Motor neuron (in vitro differentiated cells): ENCODE measurements at places on chromosomes 5 and 9. TPM values are rescaled to one million over a fixed set of nuclear protein-coding genes. Genes with fewer than 3 reads are reported as not detected.

DNA sequence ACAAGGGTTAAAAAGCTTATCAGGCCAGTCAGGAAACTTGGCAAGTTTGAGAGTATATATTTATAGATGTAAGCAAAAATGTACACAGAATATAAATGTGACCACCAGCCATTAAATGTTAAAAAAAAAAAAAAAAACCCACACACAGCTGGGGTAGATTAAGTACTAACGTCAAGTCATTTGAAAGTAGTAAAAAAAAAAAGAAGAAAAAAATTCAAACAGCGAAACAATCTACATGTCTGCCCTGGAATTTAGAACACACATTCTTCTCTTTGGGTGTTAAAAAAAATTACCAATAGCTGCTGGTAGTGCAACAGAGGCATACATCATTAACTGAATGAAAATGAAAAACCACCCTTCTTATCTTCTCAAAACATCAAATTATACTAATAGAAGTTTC, 269.7 kb downstream of the MLLT3 start:
- ATAC-seq = peak; percentile 21

EDIL3 gene
- total RNA-seq = 20.8 and 22.9 TPM in 2 replicates

DNA sequence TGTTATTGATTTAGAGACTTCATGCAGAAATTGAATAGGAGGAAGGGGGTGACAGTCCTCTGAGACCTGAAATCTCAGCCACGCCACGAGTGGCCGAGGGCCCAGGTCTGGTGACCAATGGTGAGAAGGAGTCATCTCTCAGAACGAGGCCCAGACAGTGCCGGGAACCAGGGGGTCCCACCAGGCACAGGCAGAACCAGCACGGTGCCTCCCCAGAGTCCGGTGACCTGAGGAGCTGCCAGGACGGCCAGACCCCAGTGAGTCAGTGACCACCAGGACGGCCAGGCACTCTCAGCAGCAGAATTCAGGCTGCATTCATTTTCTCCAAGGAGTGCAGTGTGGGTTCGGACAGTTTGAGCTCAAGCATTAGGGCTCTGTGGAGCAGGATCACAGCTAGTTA, 43.8 kb upstream of the NKD2 start:
- ATAC-seq = no peak

GRCh38 chr5:130550562-130550928, 614.5 kb downstream of the HINT1 start:
- ATAC-seq = no peak

DNA sequence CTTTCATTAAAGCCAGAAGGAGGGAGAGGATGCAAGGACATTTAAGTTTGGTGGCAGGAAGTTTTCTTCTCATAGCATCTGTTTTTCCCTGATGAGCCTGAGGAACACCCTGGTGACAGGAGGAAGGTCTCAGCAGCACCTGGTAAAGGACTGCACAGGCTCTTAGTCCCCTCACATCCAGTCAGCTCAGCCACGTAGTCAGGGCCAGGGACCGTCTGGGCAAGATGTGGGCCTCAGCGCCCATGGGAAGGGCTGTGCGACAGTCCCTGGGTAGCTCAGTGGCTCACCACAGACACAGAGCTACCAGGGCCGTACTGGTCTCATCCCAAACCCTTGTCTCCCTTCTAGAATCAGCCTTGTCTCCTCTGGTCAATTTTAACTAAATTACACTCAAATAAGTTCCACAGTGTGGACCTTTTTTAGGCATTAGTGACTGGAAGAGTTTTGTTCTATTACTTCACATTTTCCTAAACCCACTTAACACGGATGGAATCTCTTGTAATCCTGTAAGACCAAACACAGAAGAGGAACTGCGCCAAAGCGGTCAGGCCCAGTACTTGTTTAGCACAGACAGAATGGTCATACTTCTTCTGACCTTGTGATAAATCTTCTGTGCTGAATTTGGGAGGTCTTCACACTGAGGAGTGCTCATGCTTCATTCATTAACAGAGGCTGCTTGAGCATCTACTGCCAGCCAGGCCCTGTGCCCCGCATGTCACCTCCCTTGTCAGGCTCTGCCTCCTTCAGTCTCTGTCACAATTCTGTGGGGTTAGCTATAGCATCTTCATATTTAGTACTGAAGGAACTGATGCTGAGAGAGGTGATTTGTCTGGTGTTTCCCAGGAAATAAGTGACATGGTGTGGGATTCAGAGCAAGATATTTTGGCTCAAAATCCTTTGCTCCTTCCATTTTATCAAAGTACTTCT, 91.4 kb downstream of the ANGPTL2 start:
- no peak for ATAC-seq

GRCh38 chr9:77827104-77827784, 179.1 kb upstream of the GNA14 start:
- ATAC-seq = no peak

DNA sequence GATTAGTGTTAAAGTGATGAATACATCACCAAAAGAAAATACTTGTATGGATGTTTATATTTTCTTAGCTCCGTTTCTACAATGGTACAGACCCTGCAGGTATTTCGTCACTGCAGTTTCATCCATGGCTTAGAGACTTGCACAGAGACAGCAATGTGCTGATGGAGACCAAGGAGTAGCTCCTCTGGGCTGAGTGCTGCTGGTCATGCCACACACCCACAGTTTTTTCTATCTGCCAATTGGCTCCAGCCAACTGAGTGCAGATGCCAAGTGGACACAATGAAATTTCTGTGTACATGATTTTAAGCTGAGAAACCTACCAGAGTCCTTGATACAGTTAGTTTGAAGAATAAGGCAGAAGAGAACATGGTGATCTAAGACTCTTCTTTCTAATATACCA, 145.9 kb upstream of the ADCY2 start:
- ATAC-seq = no peak

TAS2R1 gene
- total RNA-seq = 0.33 and 0.73 TPM in 2 replicates

ARSI gene
- 3.3 and 3.4 TPM in 2 replicates for total RNA-seq

CENPH gene
- 13.7 and 17.5 TPM in 2 replicates for total RNA-seq

DNA sequence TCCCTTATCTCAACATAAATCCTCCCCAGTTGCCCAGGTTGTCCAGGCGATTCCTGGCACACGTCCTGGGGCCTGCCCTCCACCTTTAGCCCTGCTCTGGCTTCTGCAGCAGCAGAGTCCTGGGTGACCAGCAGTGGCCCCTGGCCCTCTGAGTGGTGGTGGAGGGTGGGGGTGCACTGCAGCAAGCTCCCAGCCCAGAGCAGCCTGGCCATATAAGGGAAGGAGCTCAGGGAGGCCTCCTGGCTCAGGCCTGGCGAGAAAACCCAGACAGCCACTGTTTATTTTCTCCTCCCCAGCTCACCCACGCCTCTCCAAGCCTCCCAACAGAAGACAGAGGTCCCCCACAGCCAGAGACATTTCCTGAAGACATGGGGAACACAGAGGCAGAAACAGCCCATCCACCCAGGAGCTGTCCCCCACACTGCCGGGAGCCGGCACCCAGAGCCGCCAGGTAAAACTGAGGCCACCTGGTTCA, 44.7 kb upstream of the IL17B start:
- ATAC-seq = no peak

- no peak for ATAC-seq
These were observed 93.2 kb downstream of the NLN start for GRCh38 chr5:65815161-65815560.

NFIB gene
- 44.7 and 64.3 TPM in 2 replicates for total RNA-seq
